NCI-H2081 (cell line): ENCODE measurements at places on chromosomes 13 and 19.

DNA sequence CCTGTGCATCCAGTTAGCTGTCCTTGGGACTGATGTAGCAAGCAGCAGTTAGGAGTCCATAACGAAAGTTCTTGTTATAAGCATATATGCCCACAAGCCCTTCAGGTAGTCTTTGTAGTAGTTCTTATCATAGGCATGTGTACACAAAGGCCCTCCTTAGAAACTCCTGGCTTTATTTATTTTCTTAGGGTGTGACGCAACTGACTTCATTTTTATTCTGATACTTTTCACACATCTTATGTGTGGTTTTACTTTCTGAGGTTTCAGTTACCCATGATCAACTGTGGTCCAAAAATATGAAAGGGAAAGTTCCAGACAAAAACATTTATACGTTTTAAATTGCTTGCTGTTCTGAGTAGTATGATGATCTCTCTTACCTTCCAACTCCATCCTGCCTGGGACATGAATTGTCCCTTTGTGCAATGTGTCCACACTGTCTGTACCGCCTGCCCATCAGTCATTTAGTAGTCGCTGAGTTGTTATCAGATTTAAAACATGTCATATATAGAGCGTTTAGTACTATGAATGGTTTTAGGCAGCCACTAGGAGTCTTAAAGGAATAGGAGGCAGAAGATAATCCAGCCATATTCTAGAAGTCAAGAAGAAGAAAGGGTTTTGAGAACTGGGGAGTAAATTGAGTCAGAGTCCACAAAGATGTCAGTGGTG is 19.4 kb downstream of the GPC5 start:
- DNase-seq: no peak

DNA sequence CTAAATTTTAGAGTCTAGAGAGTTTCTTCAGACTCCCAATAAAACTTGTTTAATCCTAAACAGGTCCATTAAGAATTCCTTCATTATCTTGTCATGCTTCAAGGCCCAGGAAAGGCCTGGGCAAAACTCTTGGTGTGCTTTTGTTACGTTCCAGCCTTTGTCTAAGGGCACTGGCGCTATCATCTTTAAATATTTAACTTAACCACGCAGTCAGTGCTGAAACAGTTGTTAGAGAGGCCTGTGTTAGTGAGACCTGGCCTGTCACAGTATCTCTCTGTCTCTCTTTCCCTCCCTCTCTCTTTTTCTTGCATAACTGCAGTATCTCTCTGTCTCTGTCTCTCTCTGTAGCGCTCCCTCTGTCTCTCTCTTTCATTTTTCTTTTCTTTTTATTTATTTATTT is 8.2 kb upstream of the OR1M1 start:
- DNase-seq: no peak

GRCh38 chr19:52138278-52138982 is 1.3 kb downstream of the ZNF616 start:
- DNase-seq: peak; percentile 58

GRCh38 chr13:76213423-76213904 is 577.3 kb downstream of the LMO7 start:
- DNase-seq: no peak

DNA sequence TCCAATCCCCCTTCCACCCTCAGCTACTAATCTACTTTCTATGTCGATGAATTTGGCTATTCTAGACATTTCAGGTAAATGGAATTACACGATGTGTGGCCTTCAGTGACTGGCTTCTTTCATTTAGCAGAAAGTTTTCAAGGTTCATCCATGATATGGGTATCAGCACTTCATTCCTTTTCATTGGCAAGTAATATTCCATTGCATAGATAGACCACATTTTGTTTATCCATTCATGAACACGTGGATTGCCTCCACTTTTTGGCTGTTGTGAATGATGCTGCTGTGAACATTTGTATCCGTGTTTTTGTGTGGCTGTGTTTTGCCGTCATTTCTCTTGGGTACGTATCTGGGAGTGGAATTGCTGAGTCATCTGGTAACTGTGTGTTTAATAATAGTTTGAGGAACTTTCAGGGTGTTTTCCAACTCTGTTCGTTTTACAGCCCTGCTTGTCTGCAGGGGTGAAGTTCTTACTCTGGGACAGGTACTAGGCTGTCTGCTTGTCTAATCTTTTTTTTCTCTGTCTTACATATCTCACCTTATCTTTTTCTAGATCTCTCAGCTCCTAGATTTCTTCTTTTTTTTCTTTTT is 32.5 kb downstream of the MARK4 start:
- no peak for DNase-seq

- no peak for DNase-seq
These were observed 51.3 kb downstream of the ZNF536 start for GRCh38 chr19:30423481-30423880.

DNA sequence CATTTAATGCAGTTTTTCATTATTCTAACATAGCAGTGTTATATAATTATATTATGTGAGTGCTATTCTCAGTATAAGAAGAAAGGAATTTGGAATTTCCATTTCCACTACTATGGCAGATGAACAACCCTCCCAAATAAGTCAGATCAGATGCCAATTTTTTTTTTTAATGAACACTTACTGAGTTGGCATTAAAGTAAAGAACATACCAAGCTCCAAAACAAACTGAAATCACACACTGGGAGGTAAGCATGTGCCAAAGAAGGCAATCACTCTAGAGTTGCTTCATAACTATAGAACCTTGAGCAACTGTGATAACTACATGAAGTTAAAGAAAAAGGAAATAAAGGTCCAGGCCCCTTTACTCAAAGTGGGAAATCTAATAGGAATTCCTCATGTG is 90.3 kb downstream of the RNF17 start:
- no peak for DNase-seq

DNA sequence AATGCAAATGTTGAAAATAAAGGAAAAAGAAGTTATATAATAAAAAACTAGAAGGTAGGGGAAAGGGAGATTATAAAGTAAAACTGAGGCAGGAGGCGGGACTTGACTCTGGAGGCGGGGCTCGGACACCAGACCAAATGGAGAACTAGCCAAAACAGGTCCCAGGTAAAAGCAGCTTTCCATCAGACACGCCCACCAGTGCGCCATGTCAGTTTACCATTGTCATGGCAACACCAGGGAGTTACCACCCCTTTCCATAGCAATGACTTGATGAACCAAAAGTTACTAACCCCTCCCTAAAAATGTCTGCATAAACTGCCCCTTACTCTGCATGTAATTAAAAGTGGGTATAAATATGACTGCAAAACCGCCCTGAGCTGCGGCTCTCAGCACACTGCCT is 70.9 kb downstream of the PEPD start:
- DNase-seq: no peak

DNA sequence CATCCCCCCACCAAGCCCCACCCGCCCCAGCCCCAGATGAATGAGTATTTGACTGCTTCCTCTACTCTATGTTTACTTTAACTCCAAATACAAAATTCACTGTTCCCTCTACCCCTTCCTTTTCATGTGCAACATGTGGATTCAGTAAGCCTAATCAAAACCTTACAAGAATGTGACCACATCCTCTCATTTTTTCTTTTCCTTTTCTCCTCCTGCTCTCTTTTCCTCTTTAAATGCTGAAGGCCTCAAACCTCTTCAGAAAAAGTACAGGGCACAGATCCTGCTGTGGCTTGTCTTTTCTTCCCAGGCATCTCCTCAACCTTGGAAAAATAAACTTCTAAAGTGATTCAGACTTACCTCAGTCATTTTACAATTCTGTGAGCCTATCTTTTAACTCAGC is 119.0 kb downstream of the MYCBP2 start:
- DNase-seq: no peak

DNA sequence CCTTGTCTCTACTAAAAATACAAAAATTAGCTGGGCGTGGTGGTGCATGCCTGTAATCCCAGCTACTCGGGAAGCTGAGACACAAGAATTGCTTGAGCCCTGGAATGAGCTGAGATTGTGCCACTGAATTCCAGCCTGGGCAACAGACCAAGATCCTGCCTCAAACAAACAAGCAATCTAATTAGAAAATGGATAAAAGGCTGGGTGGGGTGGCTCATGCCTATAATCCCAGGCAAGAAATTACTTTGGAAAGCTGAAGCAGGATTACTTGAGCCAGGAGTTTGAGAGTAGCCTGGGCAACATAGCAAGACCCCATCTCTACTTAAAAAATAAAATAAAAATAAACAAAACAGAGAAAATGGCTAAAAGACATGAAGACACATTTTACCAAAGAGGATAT is 77.0 kb downstream of the CAB39L start:
- no peak for DNase-seq

DNA sequence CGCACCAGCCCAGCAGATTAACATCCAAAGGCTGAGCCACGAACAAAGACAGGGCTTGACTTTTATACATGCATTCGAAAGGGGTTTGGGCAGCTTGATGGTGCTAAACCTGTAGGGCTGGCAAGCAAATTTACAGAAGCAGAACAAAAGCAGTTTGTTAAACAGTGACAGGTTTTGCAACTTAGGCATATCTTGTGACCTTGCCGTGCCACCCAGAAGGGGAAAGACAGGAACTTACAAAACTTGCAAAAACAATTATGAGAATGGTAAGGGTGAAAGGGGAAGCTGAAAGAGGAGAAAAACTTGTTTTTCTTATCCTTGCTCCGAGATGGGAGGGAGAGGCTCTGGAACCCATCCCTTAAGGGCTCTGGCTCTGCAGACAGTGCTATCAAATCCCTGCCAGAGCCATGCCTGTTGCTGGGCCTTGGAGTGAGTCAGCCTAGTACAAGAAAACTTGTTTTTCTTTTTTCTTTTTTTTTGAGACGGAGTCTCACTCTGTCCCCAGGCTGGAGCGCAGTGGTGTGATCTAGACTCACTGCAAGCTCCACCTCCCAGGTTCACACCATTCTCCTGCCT is 1325.2 kb upstream of the PRR20A start:
- DNase-seq: no peak

DNA sequence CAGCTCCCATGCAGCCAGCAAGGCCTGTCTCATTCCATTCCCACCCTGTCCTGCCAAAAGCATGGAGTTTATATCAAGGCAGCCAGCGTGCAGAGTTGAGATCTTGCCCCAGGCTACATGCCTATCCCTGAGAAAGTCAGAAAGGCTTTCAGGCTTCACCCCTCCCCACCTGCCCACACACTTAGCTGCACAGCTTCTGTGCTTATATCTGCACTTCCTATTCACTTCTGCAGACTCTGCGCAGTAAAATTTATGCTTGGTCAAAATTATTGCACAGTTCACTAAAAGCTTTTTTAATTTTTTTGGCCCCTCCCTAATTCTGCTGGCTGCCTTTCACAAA is 12.5 kb upstream of the ZNF675 start:
- no peak for DNase-seq

- no peak for DNase-seq
These were observed 27.5 kb downstream of the TBC1D4 start for GRCh38 chr13:75454497-75454896.

DNA sequence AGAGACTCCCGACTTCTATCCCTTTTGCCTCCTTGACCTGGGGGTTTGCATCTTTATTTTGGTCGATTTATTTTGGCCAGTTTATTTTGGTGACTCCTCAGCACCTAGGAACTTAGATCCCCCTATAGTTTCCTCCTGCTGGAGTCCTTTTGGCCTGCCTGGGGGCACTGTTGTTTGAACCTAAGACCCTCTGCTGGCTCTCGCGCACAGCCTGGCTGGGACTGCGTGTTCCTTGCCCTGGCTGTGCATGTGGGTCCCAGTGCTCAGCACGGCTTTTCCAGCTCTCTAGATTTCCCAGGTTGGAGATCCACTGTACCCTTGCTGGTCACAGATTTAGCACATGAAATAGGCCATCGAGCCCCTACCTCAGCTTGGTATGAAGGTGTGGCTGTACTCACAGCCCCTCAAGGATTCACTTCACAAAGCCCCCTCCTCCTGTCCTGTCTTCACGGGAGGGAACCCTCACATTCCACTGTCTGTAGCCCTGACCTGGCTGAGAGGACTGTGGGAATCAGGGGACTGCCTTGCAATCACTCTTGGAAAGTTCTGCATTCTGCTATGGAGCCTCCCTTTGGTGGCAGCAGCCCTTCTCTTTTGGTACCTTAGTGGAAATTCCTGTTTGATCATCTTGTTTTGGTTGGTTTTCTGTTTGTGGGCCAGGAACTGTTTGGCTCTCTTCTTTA is 8.3 kb downstream of the UBAC2 start:
- no peak for DNase-seq

GRCh38 chr13:19345158-19345557 is 163.5 kb upstream of the TUBA3C start:
- no peak for DNase-seq

- DNase-seq: no peak
These were observed 29.6 kb upstream of the KLF2 start for GRCh38 chr19:16295057-16295456.
